ENCODE measurements at places on chromosomes 6 and 20.

DNA sequence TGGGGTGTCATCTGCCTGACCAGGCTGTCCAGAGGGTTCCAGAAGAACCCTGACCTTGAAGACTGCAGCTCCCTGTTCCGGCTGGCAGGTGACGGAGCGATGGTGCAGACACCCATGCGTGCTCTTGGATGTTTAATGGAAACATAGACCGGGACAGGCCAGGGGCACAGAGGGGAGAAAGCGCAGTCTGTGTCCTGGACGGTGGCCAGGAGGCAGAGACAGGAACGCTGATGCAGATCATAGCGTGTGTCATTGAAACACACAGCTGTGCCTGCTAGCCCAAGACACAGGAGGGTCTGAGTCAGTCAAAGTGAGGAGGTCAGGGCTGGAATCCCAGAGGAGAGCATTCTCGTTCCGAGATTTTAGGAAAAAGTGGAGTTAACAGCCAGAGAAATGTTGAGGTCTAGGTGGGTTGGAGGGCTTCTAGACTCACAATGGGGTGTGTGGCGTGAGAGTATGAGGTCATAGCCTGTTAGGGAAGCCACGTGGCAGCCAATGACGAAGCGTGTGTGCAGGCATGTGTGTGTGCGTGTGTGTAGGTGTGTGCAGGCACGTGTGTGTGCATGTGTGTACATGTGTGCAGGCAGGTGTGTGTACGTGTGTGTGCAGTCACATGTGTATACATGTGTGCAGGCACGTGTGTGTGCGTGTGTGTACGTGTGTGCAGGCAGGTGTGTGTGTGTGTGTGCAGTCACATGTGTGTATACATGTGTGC is 167.0 kb downstream of the ERMARD start:
- DNase-seq, result no peak

- DNase-seq, result no peak
These were observed 18.0 kb upstream of the BCAS1 start for GRCh38 chr20:54088430-54088829.

DNA sequence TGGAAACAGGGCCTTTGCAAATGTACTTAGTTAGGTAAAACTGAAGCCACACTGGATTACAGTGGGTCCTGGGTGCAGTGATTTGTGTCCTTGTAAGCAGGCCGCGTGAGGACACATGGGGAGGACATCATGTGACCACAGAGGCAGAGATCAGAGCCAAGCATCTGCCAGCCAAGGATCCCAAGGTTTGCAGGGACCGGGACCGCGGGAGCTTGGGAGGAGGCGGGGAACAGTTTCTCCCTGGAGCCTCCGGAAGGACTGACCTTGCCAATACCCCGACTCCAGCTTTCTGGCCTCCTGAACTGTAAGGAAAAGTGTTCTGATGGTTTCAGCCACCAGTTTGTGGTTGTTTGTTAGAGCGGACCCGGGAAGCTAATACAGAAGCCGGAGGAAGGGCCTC is 500.9 kb downstream of the PREX1 start:
- no peak for DNase-seq

DNA sequence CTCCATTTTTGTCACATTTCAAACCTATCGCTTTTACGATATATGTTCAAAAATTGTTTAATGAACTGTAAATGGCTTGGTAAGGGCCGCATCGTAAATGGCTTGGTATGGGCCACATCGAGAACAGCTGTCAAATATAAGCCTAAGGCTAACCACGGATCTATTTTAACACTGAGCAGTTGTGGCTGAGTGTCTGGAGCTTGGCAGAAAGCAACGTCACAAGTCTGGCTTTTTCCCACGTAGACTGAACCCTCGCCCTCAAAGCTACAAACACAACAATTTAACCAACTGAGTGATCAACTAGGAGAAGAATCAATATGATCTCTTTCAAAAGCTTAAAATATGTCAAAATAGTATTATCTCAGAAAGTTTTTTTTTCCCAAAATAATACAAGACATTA is 71.4 kb upstream of the PRSS16 start:
- DNase-seq, result no peak

GRCh38 chr6:47729019-47729418 is 30.6 kb downstream of the ADGRF4 start:
- DNase-seq, result no peak

DNA sequence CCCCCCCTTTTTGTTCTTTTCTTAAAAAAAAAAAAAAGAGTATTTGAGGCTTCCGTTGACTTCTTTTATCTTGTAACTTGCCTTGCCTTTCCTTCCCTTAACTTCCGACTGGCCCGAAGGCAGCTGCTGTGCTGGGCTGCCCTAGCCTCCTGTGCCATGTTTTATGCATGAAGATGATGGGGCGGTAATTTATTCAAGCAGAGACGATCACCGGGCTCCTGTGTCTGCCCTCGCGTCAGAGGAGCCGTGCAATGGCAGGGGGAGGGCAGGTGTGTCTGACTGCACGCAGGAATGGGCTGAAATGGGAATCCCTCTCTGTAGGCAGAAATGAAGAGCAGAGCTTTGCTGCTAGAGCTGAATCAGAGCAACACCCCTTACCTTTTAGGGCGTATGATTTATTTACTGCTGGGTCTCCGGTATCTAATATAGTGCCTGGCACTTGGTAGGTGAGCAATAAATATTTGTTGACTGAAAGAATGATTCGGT is 106.3 kb upstream of the RIPOR2 start:
- DNase-seq, result no peak

Data from esophagus squamous epithelium (tissue), 5 donors.